Left hindlimb (tissue), 1 donor: ENCODE measurements at places on chromosomes 2 and 18.

DNA sequence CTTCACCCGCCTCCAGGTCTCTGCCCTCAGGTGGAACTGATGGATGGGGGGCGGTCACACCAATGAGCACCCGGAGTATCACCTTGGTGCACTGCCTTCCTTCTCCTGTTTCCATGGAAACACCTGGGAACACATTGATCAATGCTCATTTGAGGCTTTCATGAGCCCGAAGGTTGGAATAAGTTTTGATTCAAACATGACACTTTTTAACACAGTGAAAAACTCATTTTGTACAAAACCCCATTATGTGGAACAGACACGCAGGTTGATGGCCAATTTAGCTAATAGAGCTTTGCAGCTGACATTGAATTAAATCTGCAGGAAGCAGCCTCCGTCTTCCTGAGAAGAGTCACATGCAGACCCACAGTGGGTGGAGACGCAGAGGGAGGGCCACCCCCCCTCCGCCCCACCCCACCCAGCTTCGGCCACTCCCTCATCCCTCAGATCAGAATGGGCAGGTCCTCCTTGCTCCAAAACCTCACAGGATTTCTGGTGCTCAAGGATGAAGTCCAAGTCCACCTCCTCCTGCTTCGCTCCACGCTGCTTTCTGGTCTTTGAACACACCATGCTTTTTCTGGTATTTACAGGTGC is 96.0 kb upstream of the MYCN start:
- DNase-seq, result no peak

DNA sequence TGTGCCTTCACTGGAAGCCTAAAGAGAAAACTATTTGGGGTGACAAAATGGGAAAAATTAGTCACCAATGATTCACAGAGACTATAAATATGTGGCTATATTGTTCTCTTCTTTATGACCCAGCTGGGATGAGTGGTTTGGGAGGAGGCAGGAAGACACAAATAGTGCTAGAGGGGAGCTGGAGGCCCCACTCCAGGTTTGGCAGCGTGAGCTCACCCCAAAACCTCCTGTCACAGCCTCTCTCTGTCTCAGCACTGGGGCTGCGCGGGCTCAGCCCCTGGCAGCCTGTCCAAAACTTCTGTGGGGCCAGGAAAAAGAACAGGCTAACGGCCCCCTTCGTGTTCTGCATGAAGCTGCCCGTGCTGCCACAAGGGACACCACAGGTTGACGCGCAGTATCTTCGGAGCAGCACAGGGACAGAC is 73.2 kb upstream of the LCLAT1 start:
- DNase-seq, result no peak

GRCh38 chr2:209305746-209306196 is 118.1 kb upstream of the MAP2 start:
- DNase-seq, result no peak

GRCh38 chr2:143110758-143111428 is 18.3 kb upstream of the ARHGAP15 start:
- DNase-seq, result no peak

DNA sequence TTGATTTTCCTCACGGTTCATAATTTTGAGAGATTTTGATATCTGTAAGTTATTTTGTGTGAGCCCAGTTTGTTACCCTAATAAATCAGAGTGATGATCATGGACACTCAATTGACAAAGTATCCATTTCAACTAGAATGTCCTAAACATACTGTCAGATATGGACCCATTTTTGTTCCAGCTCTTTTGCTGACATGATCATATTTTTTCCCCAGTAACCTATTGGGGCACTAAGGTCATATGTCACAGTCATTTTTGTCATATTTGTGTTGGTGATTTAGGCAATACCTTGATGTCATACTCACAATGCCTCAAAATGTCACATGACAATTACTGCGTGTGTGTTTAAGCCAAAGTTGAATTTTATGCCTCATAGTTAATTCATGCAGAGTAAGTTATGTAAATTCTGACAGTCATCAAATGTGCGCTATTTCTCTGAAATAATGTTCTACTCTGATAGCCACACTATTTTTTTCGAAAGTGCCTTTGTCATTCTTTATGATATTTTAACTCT is 218.7 kb downstream of the ARHGAP15 start:
- DNase-seq, result no peak

DNA sequence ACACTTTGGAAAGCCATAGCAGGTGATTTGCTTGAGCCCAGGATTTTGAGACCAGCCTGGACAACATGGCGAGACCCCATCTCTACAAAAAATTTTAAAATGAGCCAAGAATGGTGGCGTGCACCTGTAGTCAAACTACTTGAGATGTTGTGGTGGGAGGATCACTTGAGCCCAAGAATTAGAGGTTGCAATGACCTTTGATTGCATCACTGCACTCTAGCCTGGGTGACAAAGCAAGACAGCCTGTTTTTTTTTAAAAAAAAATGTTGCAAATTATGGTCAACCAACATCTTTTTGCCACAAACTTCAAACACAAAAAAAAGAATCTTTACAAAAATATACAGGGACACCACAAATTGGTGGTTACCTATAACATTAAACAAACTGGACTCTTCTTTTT is 40.3 kb downstream of the MEX3C start:
- DNase-seq, result no peak

GRCh38 chr2:157283468-157283867 is 26.0 kb downstream of the GALNT5 start:
- no peak for DNase-seq

DNA sequence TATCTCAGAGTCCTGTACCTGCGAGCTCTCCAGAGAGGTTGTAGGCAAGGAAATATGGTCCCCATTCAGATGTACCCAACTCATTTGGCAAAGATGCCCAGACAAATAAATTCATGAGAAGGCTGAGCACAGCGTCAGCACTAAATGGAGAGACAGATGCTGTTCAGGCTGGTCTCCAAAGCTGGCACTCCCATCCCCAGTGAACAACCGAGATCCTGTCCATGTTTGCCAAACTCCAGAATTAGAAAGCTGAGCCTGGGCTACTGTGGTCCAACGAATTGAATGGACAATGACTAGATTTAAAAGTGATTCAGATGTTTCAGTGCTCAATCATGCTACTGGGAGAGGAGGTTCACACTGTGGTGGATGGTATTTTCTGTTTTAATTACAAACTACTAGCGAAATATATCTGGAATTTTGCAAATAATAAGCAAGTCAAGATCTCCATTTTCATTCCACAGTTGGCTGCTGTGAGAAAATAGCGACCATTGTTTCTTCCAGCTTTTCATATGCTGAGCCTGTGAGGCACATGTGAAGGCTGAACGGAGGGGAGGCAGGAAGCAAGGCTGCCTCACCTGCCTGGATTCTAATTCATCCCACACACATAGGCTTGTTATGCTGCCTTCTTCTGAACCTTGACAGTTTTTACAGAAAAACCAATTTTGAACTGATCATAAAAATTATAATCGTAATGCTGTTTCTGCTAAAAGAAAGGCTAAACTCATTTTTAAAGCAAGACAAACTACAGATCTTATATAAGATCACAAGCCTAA is 22.6 kb upstream of the DAPL1 start:
- no peak for DNase-seq

GRCh38 chr2:46956981-46957531 is 41.5 kb upstream of the MCFD2 start:
- DNase-seq, result no peak

- DNase-seq, result no peak
Observed at GRCh38 chr18:38402509-38402908, 836.9 kb upstream of the CELF4 start.

- no peak for DNase-seq
Observed at GRCh38 chr2:11629851-11630250, 40.1 kb downstream of the NTSR2 start.

GRCh38 chr2:159497847-159498246 is 118.5 kb downstream of the BAZ2B start:
- DNase-seq, result no peak

DNA sequence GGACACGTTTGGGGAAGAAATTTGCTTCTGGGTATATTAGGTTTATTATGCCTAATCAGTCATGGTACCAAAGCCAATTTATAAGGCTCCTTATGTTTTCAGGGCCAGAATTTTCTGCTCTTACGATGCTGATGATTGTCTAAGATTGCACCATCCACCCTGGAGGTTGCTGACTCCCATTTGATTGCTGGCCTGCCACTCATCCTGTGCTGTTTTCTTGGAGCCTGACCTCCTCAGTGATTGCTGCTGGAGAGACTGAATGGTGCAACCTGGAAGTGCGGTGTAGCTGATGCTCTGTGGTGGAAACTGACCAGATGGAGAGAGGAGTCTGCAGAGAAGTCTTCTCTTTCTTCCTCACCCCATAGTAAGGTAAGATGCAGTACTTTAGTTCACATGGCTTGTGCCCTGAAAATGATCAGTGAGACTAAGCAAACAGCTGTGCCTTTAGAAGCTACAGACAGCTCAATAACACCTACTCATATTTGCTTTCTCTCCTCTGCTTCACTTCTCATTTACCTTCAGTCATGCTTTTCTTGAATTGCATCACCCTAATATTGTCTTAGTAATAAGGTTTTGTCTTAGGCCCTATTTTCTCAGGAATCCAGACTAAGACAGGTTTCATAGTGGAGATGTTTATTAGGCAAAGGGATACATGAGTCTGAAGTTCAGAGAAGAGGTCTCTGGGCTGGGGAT is 17.4 kb downstream of the ZNF24 start:
- DNase-seq, result no peak

DNA sequence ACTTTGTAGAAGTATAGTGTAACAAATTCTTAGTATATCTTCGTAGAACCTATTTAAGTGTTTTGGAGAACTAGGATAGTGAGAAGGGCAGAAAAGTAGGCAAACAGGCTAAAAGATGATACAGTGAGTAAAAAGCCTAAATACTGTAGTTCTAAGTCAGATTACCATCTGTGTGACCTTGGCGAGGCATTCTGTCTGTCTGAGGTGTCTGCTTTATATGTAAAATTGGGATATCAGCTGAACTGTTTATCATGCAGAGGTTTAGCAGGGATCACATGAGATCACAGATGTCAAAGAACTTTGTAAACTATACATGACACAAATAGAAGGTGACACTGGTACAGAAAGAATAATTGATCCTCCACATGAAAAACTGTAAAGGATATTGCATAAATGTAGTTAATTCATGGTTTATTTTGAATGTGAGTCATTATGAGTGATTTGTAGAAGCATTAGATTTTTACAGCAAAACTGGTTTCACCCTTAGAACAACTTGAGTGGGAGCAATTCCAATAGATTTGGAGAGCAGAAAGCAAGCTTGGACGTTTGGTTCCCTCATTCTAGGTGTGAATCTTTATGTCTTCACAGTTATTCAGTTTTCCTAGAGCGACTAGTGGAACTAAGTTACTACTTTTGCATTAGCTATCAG is 41.9 kb downstream of the TAF1B start:
- DNase-seq, result no peak

DNA sequence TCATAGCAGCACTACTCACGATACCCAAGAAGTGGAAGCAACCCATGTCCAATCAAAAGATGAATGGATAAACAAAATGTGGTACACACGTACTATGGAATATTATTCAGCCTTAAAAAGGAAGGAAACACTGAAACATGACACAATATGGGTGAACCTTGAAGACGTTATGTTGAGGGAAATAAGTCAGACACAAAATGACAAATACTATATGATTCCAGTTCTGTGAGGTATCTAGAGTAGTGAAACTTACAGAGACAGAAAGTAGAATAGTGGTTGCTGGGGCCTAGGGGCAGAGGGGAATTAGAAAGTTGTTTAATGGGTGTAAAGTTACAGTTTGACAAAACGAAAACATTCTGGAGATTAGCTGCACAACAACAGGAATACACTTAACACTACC is 24.7 kb downstream of the TLK1 start:
- no peak for DNase-seq

DNA sequence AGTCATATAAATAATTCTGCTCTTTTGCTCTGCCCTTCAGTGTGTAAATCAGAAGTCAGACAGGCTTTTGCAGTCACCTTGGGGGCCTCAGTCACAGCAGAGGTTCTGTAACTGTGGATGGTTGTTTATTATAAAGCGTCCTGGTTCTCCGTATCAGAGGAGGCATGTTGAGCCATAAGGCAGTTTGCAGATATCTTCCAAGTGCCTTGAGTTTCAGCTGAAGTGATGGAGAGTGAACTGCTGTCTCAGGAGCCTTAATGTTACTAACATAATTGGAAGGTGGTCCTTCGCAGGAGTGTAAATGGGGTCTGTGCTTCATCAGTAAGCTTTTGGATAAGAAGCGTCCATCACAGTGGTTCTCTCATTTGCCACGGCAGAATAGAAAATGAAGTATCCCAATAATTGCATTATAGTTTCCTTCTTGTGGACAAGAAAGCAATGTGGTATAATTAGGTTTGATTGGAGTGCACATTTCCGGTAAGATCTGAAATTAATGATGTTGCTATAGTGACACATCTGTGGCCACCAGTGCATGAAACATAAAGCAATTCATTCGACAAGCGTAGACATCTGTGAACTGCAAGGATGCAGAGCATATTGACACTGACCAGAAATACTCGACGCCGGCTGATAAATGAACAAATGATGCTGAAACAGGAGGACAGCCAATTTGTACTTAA is 112.5 kb upstream of the NFATC1 start:
- no peak for DNase-seq

DNA sequence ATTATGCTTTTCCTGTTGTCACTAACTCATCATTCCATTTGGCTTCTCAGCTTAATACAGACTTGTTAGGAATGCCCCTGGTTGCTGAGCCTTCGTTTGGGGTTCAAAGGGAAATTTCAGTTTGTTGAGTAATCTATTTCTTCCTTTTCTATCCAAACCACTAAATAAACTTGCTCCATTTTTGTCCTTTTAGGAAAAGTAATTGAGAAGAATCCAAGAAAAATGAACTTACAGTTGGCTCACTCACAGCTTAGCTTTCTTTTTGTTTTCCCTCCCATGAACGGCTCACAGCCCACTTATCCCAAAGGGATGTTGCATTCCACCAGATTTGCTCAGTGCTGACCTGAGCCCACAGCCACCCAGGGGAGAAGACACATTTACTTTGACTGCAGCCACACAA is 73.9 kb downstream of the SOX11 start:
- DNase-seq, result peak; percentile 64

DNA sequence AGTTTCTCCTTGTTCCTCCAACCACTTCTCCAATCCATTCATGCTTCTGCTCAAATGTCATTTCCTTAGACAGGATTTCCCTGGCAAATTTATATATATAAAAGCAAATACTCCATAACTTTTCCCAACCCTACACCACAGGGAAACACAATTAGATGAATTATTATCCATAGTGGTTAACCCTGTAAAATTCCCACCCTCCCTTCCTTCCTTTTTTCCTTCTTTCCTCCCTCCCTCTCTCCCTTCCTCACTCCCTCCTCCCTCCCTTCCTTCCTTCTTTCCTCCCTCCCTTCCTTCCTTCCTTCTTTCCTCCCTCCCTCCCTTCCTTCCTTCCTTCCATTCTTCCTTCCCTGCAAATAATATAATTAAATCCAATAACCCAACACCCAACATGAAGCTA is 617.7 kb downstream of the IRS1 start:
- DNase-seq, result no peak

- no peak for DNase-seq
Observed at GRCh38 chr2:70068119-70068518, 19.2 kb upstream of the PCBP1 start.

- no peak for DNase-seq
Observed at GRCh38 chr2:68385220-68385906, 20.3 kb downstream of the PLEK start.

GRCh38 chr2:33498291-33498956 is 22.0 kb downstream of the RASGRP3 start:
- DNase-seq, result no peak
